ENCODE measurements at places on chromosomes 2 and 18.

DNA sequence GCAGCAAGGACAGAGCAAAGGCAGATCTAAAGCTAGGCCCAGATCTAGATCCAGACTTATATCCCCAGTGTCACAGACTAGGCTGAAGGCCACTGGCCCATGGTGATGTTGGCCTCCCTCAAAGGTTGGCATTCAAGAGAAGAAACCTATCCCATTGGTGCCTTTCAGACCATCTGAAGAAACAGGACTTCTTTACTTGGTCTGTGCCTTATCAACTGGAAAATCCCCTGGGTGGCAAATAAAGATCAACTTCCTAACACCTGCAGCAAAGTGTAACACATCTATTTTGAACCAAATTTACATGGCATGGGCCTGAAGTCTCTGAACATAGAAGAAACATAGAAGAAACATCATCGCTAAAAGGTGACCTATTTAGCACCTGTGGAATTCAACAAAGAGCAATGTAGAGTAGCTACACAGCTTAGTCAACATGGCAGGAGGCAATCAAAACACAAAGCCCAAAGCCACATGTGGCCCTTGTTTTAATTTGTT, 35.8 kb downstream of the METTL4 start:
- no peak for DNase-seq

DNA sequence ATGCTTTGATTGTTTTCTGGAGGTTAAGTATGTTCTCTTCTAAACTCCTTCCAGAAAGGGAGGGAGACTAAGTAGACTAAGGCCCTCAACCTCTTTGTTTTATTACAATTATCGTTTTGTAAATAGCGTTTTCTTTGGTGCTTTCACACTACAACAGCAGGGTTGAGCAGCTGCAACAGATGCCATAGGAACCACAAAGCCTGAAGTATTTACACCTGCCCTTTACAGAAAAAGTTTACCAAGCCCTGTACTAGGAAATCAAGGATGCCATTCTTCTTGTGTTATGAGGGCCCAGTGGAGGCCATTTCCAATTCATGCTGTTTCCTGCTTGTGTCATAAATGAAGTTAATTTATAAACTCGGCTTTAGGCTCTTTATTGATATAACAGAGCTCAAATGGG, 914.8 kb downstream of the DCDC2C start:
- no peak for DNase-seq

DNA sequence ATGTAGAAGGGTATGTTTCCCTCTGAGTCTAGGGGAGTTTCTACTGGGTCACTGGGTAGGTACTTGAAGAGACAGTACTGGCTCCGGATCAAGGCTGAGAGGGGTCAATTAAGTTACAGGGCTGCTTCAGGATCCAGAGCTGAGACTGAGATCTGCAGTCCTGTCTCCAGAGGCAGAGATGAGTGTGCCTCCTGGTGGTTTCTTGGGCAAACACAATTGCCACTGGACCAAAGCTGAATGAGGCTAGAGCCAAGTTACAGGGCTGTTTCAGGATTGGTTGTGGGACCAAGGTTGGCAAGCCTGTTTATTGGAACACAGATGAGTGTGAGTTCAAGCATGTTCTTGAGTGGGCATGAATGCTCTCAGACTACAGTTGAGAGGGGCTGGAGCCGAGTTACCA, 157.9 kb downstream of the ADCYAP1 start:
- no peak for DNase-seq

DNA sequence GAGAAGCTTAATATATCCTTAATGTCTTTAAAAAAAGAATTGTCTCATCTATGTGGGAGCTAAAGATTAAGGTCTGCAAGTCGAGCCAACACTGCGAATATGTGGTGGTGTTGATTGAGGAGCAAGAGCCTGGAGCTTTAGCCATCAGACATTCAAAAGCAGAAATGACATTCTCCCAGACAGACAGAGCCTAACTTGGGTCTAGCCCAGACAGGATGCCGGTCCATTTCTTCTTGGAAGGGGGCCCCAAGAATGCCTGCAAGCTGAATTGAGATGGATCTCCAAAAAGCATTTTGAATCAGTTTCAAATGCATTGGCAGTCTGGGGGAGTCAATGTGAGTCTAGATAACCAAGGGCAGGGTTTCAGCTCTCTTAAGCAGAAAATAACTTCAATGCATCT, 30.1 kb upstream of the EML4 start:
- DNase-seq = no peak

- DNase-seq = no peak
Observed at GRCh38 chr2:158659483-158659882, 135.6 kb upstream of the DAPL1 start.

DNA sequence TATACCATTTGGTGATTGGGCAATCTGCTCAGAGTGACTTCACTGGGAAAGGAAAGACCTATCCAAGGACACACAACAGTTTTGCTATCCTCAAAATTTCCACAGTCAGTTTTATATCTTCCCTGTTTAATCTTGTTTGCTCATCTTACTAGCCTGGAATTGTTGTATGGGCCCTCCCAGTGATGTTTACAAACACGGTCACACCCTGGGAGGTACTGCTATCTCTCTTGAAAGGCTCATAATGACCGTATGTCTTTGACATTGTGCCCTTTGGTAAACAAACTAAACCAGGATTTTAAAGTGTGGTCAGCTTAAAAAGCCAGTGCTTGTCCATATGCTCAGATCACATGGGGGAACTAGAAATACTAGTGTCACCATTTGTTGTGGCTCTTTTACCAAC, 277.0 kb downstream of the CDH2 start:
- no peak for DNase-seq

- no peak for DNase-seq
Observed at GRCh38 chr2:178629463-178629862, 149.2 kb downstream of the PLEKHA3 start.

DNA sequence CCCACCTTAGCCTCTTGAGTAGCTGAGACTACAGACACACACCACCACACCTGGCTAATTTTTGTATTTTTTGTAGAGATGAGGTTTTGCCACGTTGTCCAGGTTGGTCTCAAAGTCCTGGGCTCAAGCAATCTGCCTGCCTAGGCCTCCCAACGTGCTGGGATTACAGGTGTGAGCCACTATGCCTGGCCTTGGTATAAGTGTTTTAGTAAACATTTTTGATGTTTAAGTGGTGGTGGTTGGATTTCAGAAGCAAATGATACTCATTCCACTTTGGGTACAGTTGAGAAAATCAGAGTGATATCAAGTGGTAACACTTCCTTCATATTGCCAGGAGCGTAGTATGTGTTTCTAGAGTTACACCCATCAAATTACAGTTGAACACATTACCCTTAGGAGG, 25.4 kb downstream of the ACADL start:
- no peak for DNase-seq

GRCh38 chr18:49412679-49413078, 47.8 kb downstream of the DYM start:
- no peak for DNase-seq

DNA sequence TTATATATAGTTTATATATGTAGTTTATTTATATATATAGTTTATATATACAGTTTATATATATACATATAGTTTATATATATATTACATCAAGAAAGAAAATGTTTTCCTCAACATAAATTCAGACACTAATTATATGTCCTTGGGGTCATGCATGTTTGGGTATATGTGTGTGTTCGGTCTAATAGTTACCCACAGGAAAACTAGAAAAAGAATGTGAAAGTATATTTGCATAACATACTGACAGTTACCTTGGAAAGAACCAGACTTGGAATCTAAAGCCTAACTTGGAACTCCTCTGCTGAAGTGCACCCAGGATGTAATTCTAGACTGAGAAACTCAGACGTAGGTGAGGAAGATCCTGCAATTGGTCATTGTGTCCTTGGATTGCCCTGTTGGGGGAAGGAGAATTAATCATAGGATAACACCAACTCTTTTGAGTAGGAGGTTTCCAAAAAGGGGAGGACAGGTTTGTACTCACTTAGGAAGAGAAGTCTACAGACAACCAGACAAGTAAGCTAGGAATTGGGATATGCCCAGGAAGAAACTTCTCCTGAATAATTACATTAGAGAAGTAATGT, 8.9 kb upstream of the SLC25A12 start:
- no peak for DNase-seq

DNA sequence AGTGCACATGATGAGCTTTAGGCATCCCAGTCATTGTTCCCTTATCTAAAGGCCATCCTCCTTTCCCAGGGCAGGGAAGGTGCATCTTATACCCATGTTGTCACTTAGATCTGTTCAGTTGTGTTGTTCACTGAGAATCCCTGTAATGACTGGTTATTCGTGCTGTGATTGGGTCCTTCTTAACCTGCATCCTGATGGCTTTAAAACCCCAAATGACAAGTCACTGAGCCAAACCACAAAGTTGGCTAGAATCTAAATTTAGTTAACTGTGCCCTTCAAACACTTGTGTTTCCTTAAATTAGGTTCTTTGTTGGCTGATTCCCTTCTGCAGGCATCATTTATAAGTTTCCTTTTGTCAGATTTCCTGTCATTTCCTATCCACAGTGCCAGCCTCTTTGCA, 58.5 kb upstream of the SLC16A14 start:
- no peak for DNase-seq

DNA sequence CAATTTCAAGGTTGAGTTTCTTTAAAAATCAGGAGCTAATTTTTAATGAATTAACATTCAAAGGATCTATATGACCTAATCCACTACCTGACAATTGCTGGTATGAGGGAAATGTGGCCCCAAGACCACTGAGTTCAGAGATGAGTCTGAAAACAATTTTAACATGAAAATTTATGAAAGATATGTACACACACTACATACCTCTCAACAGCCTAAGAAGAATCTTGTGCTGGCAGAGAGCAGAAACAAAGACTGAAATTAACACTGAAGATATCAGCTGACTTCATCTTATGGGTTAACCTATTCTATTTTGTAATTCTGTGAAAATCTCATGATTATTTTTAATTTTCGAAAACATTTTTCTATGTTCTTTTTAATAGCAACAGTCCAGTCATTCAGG, 1.7 kb downstream of the FAP start:
- no peak for DNase-seq

DNA sequence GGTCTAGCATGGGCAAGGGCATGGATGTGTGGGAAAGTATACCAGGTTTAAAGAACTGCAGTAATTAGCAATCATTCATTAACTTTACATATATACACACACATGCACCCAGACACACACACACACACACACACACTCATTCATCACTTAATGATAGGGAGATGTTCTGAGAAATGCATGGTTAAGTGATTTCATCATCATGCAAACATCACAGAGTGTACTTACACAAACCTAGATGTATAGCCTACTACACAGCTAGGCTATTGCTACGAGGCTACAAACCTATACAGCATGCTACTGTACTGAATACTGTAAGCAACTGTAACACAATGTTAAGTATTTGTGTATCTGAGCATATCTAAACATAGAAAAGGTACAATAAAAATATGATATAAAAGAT, 83.6 kb downstream of the COLEC12 start:
- DNase-seq = no peak

DNA sequence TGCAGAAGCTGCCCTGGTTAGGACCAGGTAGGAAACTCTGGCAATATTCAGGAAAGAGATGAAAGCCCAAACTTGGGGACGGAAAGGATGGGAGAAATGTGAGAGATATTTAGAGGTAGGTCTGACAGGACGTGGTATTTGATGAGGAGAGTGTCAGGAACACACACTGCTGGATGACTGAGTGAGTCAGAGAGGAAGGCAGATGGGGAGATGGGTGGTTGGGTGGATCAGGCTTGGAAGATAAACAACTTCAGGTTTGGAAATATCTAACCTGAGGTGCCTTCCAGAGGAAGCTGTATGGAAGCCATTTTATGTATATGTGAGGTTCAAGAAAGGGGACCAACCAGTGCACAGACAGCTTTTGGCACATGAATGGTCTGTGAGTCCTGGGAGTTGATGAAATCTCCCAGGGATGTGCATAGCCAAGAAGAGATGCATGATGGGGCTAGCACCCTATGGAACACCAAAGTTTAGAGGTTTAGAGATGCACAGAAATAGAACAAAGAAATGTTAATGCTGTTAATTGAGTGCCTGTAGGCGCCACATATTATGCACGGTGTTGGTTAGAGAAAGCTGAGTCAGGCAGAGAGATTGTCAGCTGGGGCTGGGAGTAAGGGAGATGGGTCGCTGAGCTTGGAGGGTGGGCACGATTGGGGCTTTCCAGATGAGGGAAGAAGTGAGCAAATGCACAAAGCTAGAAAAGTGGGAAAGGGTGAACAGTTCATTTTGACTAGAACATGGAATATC, 101.0 kb downstream of the VIT start:
- no peak for DNase-seq

DNA sequence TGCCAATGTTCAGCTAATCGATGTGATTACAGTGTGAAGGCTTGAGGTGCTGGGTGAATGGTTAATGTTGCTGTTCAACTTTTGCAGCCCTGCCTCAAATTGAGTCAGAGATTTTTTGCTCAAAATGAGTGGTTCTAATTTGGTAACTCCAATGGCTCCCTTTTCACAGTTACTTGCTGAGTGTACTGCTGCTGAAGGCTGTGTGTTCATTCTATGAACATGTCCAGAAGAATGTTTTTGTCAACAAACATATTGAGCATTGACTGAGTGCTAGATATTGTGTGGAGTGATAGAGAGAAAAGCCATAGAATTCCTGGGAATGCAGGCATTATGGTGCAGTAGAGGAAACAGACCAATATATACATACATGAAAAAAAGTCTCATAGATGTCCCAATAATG, 39.0 kb upstream of the TCF4 start:
- DNase-seq = no peak

- DNase-seq = no peak
Observed at GRCh38 chr18:77108821-77109647, 23.5 kb downstream of the MBP start.

Data from WERI-Rb-1 (cell line).